ENCODE measurements at places on chromosomes 7 and 10.

DNA sequence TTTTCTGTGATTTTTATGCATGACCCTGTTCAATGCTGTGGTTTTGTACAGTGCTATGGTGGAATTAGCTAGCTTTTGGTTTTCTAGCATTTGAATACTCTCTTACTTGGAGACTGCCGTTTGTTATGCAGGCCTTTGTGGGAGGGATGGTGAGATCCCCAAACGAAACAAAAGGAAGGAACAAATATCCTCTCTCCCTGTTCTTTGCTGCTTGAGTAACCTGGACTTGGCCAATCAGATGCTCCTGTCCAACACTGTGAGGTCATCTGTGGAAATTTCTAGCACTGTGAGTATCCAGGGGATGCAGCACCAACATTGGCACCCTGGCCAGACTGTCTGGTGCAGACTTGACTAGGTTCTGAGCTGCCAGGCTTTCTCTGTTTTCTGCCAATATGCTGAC lies 314.4 kb downstream of the ANKRD30A start:
- no peak overlapping the region for H3K4me3 ChIP-seq
- no peaks in the 10 kb centered on the region for H3K4me1 ChIP-seq
- H3K36me3 ChIP-seq: no peaks in the 10 kb centered on the region
- no peak for ATAC-seq
- H3K27me3 ChIP-seq: no peaks in the 10 kb centered on the region
- H3K27ac ChIP-seq: no peak overlapping the region

GRCh38 chr7:37323966-37324365 lies 124.7 kb downstream of the ELMO1 start:
- no peak overlapping the region for H3K4me3 ChIP-seq
- H3K27me3 ChIP-seq: no peaks in the 10 kb centered on the region
- H3K4me1 ChIP-seq: no peaks in the 10 kb centered on the region
- no peak overlapping the region for H3K27ac ChIP-seq

DNA sequence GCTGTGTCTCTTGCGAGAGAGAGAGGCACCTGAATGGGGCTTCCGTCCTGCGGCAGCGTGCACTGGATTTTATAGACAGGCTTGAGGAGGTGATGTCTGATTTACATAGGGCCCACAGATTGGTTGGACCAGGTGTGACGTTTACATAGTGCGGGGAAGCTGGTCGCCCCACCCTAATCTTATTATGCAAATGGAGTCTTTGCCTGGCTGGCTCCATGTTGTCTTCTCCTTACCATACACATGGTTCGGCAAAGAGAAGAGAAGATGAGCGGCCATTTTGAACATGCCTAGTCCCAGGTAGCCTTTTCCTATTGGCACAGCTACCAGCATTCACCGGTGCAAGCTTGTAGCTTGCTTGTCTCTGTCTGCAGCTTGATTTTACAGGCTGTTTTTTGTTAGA lies 238.5 kb upstream of the GALNT17 start:
- H3K4me3 ChIP-seq: no peak overlapping the region
- no peaks in the 10 kb centered on the region for H3K4me1 ChIP-seq

DNA sequence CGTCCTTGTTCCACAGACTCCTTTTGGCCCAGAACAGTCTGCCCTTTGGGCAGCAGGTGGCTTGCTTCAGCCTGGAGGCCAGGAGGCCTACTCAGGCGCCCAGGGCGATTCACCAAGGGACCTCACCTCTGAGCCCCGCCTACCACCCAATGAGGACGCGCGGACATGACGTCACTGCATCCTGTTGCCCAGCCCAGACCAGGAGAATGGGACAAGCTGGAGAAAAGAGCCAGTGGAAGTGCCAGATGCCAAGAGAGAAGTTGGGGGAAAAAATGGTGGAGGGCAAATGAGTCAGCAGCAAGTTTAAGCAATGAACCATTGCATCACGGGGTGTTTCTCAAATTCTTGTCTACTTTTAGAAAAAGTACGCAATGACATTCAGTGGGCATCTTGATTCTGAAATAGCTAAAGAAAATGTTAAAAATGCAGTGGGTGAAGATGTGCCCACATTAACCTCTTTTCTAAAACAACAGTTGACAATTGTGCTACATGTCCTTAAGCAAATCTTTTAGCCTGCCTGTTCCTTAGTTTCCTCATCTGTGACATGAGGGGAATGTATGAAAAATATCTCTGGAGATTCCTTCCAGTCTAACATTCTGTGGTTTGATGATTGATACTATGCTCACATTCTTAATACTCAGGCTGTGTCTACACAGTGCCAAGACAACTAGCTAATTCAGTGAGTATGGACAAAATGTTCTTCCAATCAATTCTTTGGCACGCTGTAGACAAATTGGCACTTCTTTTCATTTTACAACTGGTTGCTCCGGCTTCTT lies 23.9 kb upstream of the LEP start:
- H3K27me3 ChIP-seq: peaks cover 58% of the 10 kb centered on the region
- no peak for ATAC-seq
- H3K27ac ChIP-seq: no peak overlapping the region
- H3K36me3 ChIP-seq: no peaks in the 10 kb centered on the region

DNA sequence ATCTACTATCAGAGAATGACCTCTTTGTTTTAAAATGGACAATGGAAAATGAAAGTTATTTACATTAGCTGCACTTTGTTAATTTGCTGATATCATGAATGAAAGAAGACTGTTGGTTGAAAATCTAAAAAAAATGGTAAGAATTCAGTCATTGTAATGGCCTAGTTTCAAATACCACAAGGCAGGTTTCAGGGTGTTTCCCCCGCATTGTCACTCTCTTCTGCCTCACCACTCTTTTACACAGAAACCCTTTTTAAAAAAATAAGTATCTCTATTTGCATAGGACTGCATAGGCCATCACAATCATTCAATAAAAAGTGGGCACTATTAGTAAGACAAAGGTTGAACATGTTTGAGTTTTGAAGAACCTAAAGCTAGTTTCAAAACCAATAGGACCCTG lies 737.1 kb downstream of the INHBA start:
- no peak for ATAC-seq

DNA sequence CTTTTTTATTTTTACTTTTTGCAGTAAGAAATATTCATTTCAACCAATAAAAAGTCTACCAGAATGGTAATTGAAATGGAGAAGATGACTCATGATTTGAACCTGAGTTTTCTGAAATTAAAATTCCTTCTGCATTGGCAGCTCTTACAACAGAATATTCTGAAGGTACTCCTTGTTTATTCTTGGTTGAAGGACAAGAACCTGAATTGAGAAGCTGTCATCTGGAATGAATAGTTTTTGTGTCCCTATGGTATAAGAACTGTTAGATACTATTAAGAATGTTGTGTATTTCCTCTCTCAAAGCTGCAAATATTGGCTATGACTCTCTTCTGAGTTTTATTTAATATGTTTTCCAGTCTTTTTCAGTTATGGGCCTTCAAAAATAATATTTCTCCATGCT lies 56.1 kb downstream of the CDK1 start:
- no peak for ATAC-seq
- no peaks in the 10 kb centered on the region for H3K27me3 ChIP-seq
- H3K4me3 ChIP-seq: no peak overlapping the region
- H3K36me3 ChIP-seq: no peaks in the 10 kb centered on the region

- H3K27me3 ChIP-seq: peaks cover 9% of the 10 kb centered on the region
- H3K36me3 ChIP-seq: no peaks in the 10 kb centered on the region
- H3K4me1 ChIP-seq: no peaks in the 10 kb centered on the region
- H3K4me3 ChIP-seq: no peak overlapping the region
- no peak overlapping the region for H3K27ac ChIP-seq
Measured at GRCh38 chr10:8130973-8131911, 76.8 kb downstream of the GATA3 start.
